ENCODE measurements at places on chromosomes 1 and 21. TPM values are rescaled to one million over a fixed set of nuclear protein-coding genes. Genes with fewer than 3 reads are reported as not detected.

The PITHD1 gene
- 38.2 TPM for total RNA-seq

The FMOD gene
- total RNA-seq, result 0.09 TPM

The IPO13 gene
- total RNA-seq, result 13.8 TPM

The AVPR1B gene
- total RNA-seq, result not detected

The HMGCS2 gene
- total RNA-seq, result not detected

The TRABD2B gene
- 0.38 TPM for total RNA-seq

The PRKAB2 gene
- total RNA-seq, result 11.8 TPM

The RNF19B gene
- total RNA-seq, result 25.0 TPM

The RHOU gene
- 6.1 TPM for total RNA-seq

The GNG12 gene
- total RNA-seq, result 74.7 TPM

The DR1 gene
- 37.5 TPM for total RNA-seq

The KIF17 gene
- total RNA-seq, result 1.4 TPM

The TBX19 gene
- total RNA-seq, result 0.86 TPM

The BEND5 gene
- total RNA-seq, result not detected

The CFHR2 gene
- not detected for total RNA-seq

The TCHHL1 gene
- total RNA-seq, result not detected

The WNT3A gene
- total RNA-seq, result 0.05 TPM

The CD1B gene
- total RNA-seq, result not detected

The EYA3 gene
- total RNA-seq, result 7.8 TPM

The CLEC20A gene
- total RNA-seq, result not detected

The RGS13 gene
- not detected for total RNA-seq

The KRTAP13-2 gene
- total RNA-seq, result not detected

The C21orf91 gene
- 3.3 TPM for total RNA-seq

The DSCAM gene
- not detected for total RNA-seq

The PIGR gene
- not detected for total RNA-seq

The DNALI1 gene
- total RNA-seq, result not detected

The AGO3 gene
- 5.2 TPM for total RNA-seq

The LGR6 gene
- total RNA-seq, result 0.40 TPM

The TFF2 gene
- total RNA-seq, result not detected

The LPAR3 gene
- total RNA-seq, result 0.22 TPM

The MAB21L3 gene
- total RNA-seq, result not detected

The MT1HL1 gene
- total RNA-seq, result not detected

The CHODL gene
- total RNA-seq, result not detected

The PLA2G2C gene
- total RNA-seq, result not detected

The NUP210L gene
- total RNA-seq, result not detected

The MFSD2A gene
- total RNA-seq, result 4.6 TPM

The LCE1D gene
- not detected for total RNA-seq

The BATF3 gene
- 31.4 TPM for total RNA-seq

The PPIAL4G gene
- not detected for total RNA-seq

The CLCNKA gene
- total RNA-seq, result 0.24 TPM

The SRM gene
- 140 TPM for total RNA-seq

The MXRA8 gene
- 0.20 TPM for total RNA-seq

The AADACL3 gene
- not detected for total RNA-seq

The CHI3L1 gene
- not detected for total RNA-seq

The RIIAD1 gene
- total RNA-seq, result not detected

The ATAD3B gene
- total RNA-seq, result 1.6 TPM

The KCNJ9 gene
- not detected for total RNA-seq

The UBE2Q1 gene
- total RNA-seq, result 67.4 TPM

The RHD gene
- total RNA-seq, result not detected

The UBXN10 gene
- total RNA-seq, result not detected

The NOS1AP gene
- 0.67 TPM for total RNA-seq

The IRF6 gene
- 0.28 TPM for total RNA-seq

Data from A549 treated with DMSO at 1 μM for 4 hours (cell line).